BE2C (cell line): ENCODE measurements at places on chromosomes 6 and 20.
A peak's percentile ranks its signal among the peaks of the same experiment; 100 is the strongest.

GRCh38 chr6:151191527-151191926 is 48.2 kb upstream of the AKAP12 start:
- DNase-seq: no peak

DNA sequence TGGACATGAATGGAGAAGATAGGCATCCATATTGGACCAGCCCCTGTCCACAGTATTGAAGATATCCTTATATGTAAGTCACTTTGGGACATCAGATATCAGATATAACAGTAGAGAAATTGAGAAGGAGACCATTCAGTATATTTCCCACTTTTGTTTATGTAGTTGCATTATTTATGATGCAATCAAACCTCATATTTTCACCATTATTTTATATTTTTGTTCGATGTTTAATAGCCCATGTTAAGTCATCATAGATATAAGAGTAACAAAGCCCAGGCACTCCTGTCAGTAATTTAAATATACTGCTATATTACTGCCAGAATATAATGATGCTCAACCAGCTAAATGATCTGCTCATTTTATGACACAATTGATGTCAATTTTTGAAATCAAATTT is 744.5 kb upstream of the EPHA7 start:
- DNase-seq: no peak

- no peak for DNase-seq
Observed at GRCh38 chr20:21259346-21259745, 43.8 kb upstream of the XRN2 start.

DNA sequence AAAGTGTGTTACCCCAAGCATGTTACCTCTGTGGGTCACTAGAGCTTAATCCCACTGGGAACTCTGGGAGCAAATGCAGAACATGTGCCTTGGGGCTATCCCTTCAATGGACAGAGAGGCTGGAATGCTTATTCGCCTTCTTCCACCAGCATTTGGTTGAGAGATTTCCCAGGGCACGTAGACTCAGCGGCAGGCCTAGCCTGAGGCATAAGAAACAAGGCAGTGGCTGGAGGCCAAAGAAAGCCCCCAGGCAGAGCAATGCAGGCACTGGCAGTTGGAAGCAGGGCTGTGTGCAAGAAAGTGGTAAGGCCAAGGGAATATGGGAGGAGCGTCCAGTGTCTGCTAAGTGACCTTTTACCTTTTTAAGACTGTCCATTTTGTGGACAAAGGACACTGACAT is 114.0 kb upstream of the FLRT3 start:
- peak; percentile 26 for DNase-seq

DNA sequence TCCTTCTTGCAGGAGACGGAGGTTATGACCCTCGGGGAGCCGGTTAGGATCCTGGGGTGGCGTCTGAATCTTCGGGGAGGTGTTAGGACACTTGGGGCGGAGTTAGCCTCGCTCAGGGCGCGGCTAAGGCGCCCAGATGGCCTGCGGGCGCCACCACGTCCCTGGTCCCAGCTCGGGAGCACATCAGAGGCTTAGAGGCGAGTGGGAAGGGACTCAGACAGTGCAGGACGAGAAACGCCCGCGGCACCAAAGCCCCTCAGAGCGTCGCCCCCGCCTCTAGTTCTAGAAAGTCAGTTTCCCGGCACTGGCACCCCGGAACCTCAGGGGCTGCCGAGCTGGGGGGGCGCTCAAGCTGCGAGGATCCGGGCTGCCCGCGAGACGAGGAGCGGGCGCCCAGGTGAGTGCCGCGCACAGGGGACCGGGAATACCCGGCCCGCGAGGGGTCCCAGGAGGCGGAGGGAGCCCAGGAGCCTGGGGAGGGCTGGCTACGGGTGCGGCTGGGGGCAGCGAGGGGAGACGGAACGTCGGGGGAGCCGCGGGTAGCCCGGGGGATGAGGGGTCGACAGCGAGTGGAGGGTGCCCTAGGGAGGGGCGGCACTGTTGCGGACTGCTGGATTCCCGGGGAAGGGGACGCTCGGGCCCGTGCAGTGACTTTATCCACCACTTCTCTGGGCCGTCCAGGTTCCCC is at the start of gene HCK:
Gene HCK, plus strand, starts transcription at position 153 of the 688 bp plus-strand sequence.
- no peak for DNase-seq

GRCh38 chr20:1693427-1693826 is 35.8 kb upstream of the SIRPG start:
- no peak for DNase-seq
